Neuronal stem cell (in vitro differentiated cells): ENCODE measurements at places on chromosomes 12 and 14.

DNA sequence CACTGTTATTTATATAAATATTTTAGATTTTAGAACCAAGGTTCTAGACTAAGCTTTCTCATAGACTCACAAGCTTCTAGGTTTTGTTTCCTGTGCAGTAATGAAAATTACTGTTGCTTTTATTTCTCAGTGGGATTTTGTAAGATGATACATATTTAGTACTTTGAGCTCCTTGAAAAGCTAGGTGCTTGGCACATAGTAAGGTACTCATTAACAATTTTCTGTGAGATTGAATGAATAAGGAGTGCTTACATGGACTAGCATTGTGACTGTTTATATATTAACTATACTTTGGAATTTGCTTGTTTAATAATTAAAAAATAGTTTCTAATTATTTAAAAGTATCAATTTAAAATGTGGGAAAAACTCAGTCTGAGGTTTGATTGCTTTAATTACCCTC lies 85.7 kb downstream of the MIA2 start:
- DNase-seq: no peak

- no peak for DNase-seq
These were observed 46.6 kb downstream of the CALM1 start for GRCh38 chr14:90443161-90444076.

DNA sequence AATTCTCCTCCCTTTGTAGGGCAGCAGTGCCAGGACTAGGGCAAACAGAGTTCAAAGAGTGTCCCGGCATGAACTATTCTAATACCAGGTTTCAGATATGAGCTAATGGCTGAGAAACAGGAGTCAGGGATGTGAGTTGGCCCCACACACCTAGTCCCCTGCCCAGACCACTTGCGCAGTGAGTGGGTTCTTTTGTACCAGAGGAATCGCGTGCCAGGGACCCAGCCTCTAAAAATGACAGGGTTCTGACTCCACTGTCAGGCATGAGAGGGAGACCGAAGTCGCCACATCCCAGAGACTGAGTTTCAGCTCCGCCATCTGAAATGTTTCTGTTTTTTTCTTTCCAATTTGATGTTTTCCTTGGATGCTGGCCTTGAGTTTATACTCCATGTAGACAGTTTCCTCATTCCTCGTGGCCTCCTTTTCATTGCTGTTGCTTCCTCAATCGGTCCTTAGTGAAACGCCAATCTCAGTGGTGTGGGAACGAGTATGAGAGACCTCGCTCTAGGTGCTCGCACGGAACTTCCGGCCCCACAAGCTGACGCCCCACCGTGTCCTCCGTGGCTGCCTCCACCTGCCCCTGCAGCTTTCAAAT lies 31.5 kb downstream of the FBXL14 start:
- DNase-seq: no peak

DNA sequence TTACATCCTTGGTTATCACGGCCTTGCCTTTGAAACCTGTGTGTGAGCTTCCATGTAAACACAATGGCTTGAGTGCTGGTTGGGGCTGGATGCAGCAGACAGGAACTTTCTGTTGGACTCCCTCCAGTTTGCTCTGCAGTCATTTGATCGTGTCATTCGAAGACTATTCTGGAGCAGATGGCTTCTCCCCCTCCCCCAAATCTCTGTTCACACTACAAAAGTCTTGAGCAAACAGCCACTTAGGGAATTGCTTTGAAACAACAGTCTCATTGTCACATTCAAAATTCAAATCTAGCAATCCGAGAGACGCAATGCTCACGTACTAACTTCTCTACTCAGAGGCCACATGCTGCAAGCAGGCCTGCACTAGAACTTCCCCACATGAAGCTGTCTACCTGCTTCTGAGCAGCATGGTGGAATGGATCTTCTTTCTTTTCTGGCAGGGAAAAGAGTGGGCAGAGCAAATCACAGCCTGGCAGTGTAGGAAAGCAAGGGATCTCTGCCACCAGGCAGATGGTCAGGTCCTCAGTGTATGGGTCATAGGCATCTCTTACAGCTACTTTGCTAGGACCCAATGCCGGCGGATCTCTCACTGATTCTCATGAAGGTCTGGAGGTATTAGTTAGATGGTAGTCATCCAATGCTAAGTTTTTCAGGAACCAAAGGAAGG lies 214.2 kb downstream of the PPM1H start:
- DNase-seq: no peak

DNA sequence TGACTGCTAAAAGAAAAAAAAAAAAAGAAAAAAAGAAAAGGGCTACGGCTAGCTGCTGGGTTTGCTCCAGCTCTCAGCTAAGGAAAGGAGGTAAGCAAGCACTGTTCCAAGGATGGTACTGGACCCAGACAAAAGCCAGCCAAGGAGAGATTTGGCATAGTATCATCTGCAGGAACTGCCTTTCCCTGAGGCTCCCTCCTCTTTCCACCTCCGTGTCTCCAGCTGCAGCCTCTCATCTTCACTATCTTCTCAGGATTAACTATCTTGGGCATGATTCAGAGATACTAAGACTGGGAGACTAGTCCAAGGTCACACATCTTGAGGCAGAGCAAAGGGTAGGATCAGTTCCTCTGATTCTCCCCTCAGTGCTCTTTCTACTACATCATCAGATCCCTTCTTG lies 6.0 kb downstream of the KITLG start:
- no peak for DNase-seq

DNA sequence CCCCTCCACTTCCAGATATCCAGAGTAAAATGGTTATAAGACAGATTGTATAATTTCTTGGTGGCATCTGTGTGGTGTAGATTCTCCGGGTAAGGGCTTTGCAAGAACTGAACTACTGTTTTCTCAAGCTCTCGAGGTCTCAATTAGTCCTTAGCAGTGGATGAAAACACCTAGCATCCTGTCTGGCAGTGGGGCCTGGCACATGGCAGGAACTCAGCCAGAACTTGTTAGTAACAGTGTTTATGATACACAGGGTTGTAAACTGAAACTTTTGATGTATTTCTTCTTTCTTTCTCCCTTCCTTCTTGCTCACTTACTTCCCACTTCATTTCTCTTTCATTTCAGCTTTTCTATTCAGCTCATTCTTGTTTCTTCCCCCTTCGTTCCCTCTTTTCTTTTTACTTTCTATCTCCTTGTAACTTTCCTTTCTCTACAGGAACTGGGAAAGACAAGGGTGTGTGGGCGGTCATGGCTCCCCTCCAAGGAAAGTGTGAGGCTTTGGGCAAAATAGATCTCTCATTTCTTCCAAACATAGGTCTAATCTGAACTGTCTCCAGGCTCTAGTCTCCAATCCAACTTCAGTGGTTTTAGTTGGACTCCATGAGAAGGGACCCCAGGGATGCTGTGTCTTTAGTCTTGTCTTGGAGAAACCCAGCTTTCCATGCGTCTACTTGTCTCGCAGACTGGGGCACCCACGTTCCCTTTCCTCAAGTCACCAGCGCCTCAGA lies 159.7 kb downstream of the PAH start:
- DNase-seq: no peak

DNA sequence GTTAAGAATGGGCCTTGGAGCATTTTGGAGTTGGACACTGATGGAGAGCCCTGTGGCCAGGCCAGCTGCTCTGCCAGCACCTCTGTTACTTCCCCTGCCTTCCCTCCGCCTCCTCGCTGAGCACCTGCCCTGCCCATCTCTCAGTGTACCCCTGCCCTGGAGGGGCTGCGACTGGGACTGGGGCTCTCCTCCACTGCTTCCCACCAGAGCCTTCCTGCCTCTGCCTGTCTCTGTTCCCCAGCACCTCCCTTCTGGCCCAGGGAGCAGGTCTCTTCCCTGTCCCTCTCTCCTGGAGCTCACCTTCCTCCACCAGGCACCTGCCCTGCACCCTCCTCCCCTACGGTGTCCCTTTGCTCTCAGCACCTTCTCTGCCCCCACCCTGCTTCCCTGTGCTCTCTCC lies 62.1 kb downstream of the WDR20 start:
- DNase-seq: no peak

- DNase-seq: no peak
These were observed 478.9 kb upstream of the MGAT4C start for GRCh38 chr12:86735072-86735471.

DNA sequence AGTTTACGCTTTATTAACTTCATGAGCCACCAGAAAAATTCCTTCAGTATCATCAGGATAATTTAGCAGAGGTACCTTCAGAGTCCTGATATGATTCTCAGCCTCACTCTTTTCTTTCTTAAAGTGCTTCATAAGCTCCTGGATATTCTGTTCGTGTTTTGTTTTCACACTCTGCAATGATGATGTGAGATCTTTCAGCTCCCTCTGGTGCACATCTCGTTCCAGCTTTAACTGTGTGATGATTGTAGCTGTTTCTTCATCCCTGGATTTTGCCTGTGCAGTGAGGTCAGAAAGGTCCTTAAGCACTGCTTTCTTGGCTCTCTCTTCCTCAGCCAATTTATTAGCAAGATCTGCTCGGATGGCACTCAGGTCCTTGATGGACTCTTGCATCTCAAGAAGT lies 156.7 kb downstream of the CEP128 start:
- no peak for DNase-seq

DNA sequence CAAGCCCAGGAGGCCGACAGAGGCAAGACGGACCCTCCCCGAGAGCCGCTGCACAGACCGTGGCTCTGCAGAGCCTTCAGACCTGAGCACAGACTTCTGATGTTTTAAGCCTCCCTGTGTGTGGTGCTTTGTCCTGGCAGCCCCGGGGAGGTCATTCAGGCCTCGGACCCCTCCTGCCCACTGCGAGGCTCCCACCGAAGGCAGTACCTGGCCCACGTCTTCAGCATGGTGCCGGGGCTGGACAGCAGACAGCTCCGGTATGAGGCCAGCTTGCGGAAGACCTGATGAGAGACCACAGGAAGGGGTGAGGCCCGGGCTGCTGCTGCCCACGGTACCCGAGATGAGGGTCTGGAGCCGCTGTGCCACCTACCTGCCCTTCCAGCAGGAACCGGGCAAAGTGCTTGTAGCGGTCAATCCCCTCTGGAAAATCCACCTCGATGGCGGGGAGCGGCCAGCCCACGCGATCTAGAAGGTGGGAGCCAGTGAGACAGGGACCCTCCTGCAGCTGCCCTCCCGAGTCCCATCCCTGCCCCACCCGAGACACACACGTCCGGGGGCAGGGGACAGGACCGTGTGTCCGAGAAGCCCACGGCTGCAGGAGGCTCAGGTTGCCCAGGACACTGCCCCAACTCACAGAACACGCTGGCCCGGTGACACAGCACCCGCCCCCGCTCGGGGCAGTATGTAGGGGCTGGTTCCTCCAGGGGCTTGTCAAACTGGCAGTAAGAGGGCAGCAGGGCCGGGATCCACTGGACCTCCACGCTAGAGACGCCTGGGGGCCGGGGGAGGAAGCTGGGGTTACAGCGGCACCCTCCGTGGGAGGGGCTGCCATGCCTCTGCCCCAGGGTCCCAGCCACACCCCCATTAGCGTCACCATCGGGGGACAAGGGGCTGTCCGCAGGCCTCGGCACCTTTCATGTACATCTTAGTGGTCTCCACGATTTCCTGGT lies 35.6 kb upstream of the UBC start:
- no peak for DNase-seq

DNA sequence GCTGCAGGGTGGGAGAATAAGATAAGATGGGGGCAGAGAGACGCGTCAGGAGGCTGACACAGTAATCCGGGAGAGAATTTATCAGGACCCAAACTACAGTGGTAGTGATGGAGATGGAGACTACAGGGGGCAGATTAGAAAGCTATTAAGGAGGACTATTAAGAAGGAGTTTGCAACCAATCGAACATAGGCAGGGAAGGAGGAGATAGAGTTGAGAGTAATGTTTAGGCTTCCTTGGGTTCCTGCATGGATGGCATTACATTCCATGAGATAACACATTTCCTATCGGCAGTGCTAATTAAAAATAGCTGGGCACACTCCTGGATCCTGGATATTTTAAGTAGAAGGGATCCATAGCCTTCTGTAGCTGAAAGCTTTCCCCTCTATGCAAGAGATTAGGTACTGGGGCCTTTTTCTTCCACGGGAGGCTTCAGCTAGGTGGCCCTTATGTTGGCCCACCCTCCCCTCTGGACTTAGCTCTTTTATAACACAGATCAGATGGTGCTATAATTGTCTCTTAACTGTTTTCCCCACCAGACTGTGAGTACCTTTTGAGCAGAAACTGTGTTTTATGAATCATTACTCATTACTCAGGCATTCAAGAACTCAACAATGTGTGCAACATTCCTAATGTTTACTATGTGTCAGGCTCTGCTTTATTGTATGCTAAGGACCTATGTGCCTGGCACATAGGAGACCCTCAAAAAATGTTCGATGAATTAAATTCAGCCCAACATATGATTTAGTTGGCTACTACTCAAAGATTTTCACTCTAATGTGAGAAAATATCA lies 113.0 kb downstream of the RMST start:
- no peak for DNase-seq

GRCh38 chr12:90870971-90871725 lies 83.8 kb downstream of the CCER1 start:
- DNase-seq: no peak

DNA sequence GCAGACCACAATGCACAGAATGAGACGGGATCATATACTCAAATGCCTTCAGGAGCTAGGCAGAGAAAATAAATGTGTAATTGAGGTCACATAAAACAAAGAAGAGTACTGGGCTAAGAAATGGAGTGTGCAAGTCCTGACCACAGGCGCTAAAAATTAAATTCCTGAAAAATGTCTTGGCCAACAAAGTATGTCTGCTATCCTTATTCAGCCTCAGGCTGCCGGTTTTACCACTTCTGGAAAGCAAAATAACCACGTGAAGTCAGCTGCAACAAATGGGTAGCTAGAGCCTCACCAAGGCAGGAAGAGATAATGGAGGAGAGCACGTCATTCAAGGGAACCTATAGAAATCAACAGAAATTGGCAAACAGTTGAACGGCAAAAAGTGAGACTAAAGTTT lies 3.1 kb downstream of the PYGL start:
- no peak for DNase-seq

GRCh38 chr12:87142342-87142741 lies 886.2 kb upstream of the MGAT4C start:
- no peak for DNase-seq

DNA sequence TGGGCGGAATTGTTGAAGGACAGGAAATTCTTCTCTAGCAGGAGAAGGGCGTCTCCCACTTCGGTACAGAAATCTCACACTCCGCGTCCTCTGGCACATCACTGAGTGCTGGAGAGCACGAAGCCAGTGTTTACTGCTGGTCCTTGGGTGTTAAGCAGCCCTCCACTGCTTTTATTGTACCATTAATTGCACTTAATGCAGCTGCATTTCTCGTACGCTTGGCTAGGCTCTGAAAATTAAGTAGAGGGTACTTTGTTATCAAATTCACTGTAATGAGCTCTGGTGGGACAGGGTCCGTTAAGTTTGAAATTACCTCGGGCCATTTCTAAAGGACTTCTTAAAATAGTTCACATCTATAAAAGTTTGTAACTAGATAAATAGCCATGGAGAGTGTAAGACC lies 411.2 kb downstream of the NPAS3 start:
- DNase-seq: no peak

DNA sequence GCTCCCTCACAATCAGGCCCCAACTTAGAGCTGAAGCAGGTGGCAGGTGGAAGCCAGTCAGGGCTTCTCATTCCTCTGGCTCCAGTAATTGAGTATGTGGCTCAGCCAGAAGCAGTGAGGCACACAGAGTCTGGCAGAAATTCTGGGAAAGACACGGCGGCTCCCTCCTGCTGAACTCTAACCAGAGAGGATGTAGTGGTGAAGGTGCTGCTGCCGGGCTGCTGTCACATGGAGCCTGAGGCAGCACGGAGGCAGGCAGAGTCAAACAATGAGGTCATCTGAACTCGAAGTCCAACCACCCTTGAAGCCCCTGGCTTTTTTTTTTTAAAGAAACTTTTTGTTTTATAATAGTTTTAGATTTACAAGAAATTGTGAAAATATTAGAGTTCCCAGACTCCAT lies 33.4 kb upstream of the SMOC1 start:
- no peak for DNase-seq
